ENCODE measurements at places on chromosomes 2 and 18. TPM values are rescaled to one million over a fixed set of nuclear protein-coding genes. Genes with fewer than 3 reads are reported as not detected.

DNA sequence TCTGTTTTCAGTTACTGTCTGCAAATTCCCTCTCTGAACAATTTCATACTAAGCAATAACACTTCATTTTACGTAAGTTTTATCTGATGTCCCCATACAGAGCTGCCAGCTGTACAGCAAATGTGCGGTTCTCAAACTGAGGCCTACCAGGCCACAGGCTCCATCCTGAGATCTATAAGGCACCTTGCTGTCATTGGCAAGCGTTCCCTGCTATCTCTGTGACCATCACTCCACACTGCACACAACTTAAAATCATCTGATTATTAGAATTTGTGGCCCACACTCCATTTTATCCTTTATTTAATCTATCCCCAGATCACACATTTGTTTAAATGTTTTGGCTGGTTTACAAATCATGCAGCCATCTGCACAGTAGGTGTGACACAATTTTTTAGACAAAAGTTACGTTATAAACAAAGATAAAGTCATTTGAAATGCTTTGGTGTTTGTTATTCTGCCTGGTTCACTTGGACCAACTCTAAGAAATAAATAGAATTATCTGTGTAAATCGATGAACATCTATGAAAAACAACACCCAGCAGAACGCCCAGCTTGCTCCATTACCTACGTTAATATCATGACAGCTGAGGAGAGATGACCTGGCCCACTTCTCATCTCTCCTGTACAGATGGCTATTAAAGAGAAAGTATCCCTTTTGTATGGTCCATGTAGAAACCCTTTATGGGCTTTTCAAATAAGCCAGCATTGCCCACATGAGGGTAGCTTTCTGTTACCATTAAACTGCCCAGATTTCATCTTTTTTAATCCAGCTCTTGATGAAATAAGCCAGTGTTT is 162.4 kb downstream of the ZNF521 start:
- ATAC-seq: no peak

DNA sequence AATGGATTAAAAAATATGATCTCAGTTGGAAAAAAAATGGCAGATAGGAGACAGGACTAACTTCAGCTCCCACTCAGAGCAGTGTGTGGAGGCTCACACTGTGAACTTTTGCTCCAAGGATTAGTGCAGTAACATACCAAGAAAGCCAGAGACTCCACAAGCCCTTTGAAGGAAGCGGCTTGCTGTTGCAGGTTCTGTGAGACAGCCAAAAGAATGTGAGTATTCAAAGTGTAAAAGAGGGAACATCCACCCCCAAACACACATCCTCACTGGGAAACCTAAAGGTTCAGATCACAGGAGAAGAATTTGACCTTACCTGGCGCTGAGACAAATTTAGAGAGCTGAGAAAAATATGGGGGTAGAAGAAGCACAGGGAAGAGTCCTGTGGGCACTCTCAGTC is 77.5 kb downstream of the FAM171B start:
- no peak for ATAC-seq

DNA sequence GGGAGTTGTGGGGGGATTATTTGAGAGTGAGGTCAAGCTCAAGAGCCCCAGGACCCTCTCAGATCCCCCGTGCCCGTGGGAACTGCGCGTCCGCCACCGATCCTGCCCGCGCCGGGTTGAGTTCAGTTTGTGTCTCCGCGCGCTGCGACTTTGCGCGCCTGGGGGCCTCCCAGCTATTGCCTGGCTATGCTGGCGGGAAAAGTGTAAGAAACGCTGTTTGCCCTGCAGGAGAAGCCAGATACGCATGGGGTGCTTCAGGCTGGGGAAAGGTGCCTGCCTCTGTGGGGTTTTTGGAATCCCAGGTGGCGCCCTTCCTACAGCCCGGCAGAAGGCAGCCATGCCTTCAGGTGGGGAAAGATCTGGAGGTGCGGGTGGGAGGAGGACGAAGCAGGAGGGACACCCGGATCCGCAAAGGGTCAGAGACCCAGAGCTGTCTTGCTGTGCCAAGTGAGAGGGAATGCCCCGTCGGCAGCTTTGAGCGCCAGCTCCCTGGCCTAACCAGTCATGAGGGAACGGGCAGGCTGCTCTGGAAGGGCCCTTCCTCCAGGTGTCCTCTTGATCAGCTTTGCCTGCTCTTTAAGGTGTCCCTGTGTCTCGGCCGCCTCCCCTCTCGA is 22.5 kb downstream of the TEX44 start:
- ATAC-seq: no peak

- peak; percentile 64 for ATAC-seq
Measured at GRCh38 chr2:237361194-237362004, 52.6 kb downstream of the COL6A3 start.

DNA sequence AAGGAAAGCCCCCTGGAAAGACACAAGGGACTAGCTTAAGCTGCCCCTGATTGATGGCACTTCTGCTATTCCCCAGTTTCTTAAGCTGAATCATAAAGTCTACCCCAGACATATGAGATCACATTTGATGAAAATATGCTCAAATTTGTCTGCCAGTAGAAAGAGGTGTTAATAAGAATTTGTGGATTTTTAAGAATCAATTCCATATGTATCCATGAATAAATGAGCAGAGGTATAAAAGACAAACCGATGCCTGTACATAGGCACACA is 119.9 kb downstream of the CCBE1 start:
- no peak for ATAC-seq

GRCh38 chr2:196160101-196160500 is 11.3 kb downstream of the STK17B start:
- ATAC-seq: peak; percentile 41

DNA sequence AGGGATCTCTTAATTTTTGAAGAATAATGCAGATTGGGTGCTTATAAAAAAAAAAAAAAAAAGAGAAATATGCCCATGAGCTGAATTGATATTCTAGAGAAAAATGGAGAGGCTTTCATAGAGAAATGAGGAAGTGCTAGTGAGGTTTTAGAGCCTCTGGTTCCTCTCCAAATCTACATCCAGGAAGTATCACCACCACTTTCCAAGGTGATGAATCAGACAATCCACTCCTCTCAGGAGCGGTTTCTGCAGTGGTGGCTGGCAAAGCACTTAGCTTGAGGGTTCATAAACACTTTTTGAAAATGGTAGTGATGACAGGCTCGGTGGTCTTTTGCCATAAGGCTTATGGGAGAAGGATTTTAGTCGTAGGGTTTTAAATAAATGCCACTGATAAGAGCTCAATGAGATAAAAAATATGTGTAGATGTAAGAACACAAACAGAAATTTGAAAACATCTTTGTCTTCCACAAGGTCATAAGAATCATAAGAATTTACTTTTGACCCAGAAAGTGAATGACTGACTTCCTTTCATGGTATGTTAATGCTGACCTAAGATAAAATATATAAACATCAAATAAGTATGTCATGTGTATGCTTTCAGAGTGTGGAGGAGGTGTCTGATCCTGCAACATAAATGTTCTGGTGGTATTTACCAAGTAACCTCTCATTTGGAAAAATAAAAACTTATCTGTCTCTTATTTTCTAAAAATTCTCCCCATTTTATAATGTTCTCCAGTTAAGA is 42.1 kb upstream of the DSG1 start:
- ATAC-seq: no peak

DNA sequence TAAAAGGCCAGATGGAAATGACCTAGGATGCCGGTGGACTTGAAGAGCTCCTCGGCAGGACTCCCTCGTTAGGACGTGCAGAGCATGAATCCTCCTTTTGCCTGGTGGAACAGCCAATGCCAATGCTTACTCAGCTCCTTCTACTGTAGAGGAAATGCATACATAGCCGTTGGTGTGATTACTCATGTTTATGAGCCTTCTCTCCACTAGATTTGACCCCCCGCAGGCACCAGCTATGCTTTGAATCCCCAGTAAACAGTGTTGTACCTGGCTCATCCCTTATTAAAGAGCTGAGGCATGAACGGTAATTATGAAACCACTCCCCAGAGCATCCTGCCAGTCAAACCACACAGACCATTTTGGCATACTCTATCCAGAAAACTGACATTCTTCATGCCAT is 172.8 kb downstream of the ANTXR1 start:
- no peak for ATAC-seq

GRCh38 chr2:15561574-15562344 is 625 bp upstream of the NBAS start:
- peak; percentile 59 for ATAC-seq

- ATAC-seq: no peak
Measured at GRCh38 chr2:53905396-53905795, 45.6 kb upstream of the GPR75 start.

GRCh38 chr2:157404363-157404762 is 39.5 kb downstream of the CYTIP start:
- no peak for ATAC-seq

DNA sequence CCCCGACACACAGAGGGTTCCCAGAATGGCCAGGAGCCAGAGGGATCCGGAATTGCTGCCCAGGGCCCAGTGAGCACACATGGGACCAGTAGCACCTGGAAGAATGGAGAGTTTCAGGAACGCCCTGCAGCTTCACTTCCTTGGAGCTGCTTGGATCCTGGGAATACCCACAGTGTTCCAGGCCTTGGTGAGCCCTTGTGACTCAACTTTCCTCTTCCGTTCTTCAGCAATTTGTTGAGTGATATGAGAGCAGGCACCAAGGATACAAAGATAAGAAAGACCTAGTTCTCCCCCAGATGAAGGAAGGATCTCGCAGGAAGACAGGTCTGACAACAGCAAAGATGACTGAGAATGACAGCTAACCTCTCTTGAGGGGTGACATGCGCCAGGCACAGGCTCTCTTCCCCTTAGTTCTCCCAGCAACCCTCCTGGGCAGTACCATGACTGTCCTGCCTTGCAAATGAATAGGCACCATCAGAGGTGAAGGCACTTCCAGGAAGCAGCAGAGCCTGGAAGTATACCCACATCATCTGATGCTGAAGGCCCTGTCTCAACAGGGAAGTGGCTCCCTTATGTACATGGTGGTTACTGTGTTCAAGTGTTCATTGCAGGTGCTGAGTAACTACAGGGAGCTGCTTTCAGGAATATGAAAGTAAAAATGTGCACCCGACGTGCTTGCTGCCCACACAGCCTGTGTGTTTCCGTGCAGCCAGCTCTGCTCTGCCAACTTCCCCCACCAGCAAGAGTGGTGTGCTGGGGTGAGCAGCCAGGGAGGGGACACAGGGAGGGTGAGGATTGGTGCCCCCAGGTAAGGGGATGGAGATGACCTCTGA is 116.2 kb downstream of the STPG4 start:
- no peak for ATAC-seq

DNA sequence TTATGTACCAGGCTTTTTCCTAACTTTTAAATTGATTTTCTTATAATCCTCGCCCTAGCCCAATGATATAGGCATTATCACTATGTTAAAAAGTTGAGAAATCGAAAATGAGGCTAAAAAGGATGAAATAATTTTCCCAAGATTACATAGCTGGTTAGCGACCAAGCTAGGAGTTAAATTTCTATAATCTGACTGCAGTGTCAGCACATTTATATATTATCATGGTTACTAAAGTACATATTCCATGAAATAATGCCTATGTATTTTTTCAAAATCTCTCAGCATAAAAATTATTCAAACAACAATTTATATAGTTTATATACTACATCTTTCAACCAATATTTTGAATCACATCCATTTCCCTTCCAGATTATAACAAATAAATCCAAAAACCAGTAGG is 317.3 kb upstream of the TFPI start:
- ATAC-seq: no peak

DNA sequence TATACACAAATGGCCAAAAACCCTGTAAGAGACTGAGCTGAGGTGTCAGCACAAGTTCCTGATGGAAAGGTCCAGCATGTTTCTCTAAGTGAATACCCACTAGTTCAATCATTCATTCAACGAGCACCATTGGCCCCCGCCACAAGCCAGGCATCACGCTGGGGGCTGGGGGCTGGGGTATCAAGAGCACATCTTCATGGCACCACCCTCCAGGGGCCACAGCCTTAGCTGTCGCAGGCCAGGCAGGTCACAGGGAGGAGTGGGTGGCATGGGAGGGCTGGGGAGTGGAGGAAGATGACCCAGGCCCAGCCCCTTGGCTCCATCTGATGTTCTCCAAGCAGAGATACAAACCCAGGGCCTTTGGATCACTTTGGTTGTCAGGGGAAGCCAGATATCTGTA is 97.9 kb downstream of the ACKR3 start:
- ATAC-seq: no peak

DNA sequence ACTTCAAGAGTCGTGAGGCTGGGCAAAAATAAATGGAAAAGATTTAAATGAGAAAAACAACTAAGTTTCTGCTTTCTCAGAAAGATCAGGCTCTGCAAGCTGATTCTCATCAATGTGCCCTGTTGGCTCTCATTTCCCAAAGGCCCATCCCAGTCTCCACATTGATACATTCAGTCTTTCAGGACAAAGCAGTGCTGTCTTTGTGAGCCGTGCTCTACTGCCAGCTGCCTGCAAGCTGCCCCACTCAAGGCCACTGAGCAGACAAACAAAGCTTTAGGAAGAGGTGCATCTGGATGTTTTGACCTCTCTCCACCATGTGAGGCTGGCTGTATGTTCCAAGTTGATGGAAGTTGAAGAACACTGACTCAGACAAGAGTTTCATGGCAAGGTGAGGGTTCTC is 48.8 kb downstream of the FSHR start:
- no peak for ATAC-seq

GRCh38 chr2:36380624-36381481 is 25.3 kb downstream of the CRIM1 start:
- peak; percentile 24 for ATAC-seq

DNA sequence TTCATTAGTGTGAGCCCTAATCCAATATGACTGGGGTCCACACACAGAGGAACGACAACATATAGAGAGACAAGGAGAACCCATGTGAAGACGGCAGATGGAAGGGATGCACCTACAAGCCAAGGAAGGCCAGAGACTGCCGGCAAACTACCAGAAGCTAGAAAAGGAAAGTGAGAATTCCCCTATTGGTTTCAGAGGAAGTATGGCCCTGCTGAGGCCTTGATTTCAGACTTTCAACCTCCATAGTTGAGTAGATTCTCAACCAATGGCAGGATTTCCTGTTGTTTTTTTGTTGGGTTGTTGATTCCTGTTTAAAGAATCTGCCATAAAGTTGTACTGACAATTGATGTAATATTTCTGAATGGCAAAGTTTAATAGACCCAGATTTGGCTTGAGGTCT is 241.5 kb downstream of the SATB2 start:
- ATAC-seq: no peak

- ATAC-seq: peak; percentile 2
Measured at GRCh38 chr2:64652231-64653108, 1.2 kb downstream of the SERTAD2 start.

Gene TCF23
- total RNA-seq: not detected

Gene BCL2L11
- total RNA-seq: 8.5 TPM

Gene RGPD8
- total RNA-seq: 18.2 TPM

Gene CNGA3
- total RNA-seq: 10.6 TPM

Gene ANKRD62
- total RNA-seq: not detected

Gene ASXL3
- 0.93 TPM for total RNA-seq

Gene PCARE
- not detected for total RNA-seq

Gene CYP27C1
- total RNA-seq: 0.40 TPM

Gene LRRTM1
- total RNA-seq: 1.2 TPM

Gene MYCN
- 0.13 TPM for total RNA-seq

Gene GCKR
- total RNA-seq: not detected

Gene RNF144A
- 12.9 TPM for total RNA-seq

Gene CYP27A1
- 26.0 TPM for total RNA-seq

Gene LAMA3
- total RNA-seq: 9.4 TPM

Gene PID1
- total RNA-seq: 48.7 TPM

Gene FIGLA
- not detected for total RNA-seq

Gene FIGN
- total RNA-seq: 5.9 TPM

Gene FAM237A
- total RNA-seq: not detected

Gene EVX2
- not detected for total RNA-seq
